ENCODE measurements at places on chromosomes 7 and 10.
A peak's percentile ranks its signal among the peaks of the same experiment; 100 is the strongest.

DNA sequence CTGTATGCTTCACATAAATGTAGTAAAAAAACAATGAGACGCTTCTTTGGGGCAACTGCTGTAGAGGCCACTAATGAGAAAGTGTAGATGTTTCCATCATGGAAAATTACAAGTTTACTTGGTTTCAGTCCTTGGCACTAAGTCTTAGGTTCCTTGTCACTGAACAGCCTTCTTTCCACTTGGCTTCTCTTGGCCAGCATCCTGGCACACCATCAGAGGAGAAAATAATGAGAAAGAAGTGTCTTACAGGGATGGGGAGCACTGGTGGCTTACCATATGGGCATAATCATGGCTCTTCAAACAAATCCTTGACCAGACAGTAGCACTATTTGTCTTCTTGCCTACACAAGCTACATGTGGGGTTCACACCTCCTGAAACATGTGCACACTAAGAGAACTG is 22.5 kb upstream of the SH3PXD2A start:
- DNase-seq, result no peak

DNA sequence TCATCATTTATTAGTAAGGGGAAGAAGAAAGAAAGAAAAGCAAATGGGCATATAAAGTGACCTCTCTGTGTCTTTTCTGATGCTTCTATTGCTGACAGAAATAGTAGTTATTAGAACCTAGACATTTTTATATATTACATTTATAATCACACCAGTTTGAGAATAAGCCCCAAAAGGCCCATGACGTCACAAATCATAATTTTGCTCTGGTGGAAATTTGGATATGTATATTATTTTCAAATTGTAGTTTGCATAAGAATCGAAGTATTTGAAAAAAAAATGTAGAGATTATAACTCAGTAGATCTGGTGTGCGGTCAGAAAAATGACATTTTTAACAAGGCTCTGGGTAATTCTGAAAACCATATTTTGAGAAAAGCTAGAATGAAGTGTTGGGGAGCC is 101.2 kb upstream of the STEAP1 start:
- no peak for DNase-seq

DNA sequence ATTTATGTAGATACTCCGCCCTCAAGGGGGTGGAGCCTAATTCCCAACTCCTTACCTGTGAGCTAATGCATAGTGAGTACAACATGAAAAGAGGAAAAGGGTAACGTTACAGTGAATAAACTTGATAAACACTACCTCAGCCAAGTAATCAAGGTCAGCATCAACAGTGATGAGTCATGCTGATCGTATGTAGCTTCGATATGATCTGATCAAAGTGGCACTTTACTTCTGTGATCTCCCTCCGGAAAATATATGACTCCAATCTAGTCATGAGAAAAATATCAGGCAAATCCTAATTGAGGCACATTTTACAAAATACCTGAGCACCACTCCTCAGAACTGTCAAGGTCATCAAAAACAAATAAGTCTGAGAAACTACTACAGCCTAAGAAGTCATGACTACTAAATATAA is 70.4 kb downstream of the VTI1A start:
- DNase-seq, result no peak

DNA sequence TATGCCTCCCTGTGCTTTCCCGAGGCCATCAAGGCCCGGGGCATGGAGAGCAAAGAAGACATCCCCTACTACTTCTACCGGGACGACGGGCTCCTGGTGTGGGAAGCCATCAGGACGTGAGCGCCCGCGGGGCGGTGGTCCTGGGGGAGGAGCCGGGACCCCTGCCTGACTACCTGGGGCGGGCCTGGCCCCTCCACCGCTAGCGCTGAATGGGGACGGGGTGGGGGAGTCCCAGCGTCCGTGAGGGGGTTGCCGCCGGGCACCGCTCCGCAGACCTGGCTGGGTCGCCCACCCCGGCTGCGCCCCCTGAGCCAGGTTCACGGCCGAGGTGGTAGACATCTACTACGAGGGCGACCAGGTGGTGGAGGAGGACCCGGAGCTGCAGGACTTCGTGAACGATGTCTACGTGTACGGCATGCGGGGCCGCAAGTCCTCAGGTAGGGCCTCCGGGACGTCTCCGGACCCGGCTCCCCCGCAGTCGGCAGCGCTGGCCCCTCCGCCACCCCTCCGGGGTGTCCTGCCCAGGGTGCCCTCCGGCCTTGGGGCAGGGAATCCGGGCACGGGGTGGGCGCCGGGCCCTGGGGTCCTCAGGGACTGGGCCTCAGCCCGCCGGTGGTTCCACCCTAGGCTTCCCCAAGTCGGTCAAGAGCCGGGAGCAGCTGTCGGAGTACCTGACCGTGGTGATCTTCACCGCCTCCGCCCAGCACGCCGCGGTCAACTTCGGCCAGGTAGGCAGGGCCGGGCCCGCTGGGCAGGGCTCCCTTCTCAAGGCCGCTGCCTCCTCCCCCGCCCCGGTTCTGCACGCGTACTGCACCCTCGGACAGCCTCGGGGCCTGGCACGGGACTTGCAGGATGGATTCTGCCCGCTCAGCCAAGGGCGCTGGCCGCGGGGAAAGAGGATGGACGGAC is 69.3 kb downstream of the ALOX5 start:
- no peak for DNase-seq

DNA sequence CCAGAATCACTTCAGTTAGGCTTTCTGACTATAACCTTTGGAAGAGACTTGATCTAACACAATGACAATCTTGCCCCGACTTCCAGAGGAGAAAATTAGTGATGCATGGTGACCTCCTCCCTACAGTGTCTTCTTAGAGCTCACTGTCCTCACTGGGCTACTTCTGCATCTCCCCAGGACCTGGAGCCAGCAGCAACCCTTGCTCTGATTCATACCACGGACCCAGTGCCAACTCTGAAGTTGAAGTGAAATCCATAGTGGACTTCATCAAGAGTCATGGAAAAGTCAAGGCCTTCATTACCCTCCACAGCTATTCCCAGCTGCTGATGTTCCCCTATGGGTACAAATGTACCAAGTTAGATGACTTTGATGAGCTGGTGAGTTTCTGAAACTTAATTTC is 12.6 kb downstream of the CPA2 start:
- DNase-seq, result no peak

- DNase-seq, result no peak
Observed at GRCh38 chr10:99370993-99371392, 41.8 kb downstream of the CNNM1 start.

DNA sequence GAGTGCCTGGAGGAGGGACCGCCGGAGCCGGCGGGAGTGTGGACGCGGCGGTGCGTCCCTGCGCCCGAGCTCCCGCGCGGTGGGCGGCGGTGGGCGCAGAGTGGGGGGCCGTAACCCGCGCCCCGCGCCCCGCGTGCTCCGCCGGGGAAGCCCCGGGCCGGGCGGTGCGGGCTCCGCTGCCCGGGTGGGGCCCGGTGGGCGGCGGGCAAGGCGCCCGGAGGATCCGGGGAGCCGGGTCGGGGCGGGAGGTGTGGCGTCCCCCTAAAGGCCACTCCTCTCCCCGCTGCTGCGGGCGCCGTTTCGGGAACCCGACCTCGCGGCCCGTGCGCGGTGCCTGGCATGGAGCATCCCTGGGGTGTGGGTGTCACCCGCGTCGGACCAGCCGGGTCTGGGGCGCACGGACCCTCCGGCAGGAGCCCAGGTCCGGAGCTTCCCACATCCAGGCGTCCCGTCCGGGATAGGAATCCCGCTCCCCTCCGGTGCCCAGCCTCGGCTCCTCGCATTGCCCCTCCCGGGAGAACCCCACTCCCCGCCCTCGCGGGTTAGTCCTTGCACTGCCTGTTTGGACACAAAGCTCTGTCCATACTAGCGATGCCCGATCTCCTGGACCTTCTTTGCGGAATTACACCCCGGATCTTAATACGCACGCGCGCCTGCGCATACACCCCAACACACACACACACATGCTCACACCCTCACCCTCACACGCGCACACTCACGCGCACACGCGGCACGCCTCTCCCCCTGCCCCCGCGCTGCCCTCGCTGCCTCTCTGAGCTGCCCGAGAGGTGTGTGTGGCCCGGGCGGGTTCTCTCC is 723 bp downstream of the MTURN start:
- no peak for DNase-seq

DNA sequence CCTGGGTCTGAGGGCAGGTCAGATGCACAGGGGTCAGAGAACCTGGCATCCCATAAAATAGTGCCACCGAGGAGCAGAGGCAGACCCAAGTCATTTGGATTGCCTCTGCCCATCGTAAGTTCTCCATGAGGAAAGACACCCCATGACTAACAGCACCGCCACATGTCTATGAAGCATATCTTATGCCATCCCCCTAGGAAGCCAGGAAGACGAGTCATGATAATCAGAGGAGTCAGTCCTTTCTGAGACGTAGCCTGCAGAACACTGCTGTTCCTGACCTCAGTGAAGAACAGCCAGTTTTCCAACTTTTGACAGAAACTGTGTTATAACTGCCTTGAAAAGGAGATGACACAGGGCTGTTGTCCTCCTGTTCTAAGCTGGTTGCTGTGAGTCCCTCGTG is 51.2 kb downstream of the INSYN2A start:
- no peak for DNase-seq

GRCh38 chr7:94394437-94395140 is at the start of gene COL1A2:
Gene COL1A2, plus strand, starts transcription at chr7:94394895. Its CDS starts 137 bp downstream, at chr7:94395032.
- DNase-seq, result peak; percentile 94

- DNase-seq, result no peak
Observed at GRCh38 chr7:135672560-135673359, 10.4 kb downstream of the STMP1 start.

DNA sequence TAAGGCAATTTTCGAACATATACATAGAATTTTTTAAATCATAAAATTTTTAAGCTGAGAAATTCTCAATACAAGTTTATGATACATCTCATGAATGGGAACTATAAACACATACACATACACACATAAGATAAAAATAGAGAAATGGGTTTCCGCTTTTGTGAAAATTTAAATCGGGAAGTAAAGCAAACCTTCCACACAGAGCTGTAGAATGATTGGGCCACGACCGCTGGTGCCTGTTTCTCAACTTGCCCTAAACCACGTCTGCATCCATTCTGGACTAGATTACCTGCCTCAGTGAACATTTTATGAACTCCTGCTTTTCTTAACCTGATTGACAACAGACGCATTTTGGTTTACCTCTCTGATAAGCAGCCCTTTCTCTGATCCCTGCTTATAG is 264.4 kb downstream of the SKAP2 start:
- no peak for DNase-seq

GRCh38 chr7:17415955-17416354 is 117.5 kb downstream of the AHR start:
- no peak for DNase-seq

DNA sequence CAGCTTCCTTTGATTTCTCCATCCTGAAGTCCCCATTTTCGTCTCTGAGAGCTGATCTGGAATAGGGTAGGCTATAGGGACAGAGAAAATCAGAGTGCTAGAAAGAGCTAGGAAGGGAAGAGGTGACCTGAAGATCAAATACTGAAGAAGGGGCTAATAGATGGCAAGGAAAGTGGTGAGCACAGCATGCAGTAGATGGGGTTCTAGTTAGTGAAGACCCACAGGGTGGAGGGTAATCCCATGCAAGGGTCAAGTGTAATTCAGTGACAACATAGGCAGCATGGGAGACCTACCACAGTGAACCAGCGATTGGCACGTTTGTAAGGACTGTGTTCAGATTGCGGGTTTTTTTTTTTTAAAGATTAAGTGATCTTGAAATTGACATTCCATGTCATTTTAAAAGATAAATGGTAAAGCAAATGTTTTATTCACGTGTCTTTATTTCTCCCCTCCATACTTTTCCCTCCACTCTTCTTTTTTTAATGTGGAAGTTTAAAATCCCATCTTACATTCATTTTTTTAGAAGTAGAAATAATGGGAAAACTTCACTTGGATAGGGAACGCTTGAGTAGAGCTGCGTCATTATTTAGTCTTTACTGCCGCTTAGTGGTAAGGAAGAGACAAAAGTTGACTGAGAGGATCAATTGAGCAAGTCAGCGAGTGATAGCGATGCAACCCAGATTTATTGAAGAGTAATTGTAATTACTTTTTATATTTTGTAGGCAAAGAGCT is 21.0 kb upstream of the ABI1 start:
- DNase-seq, result no peak

- no peak for DNase-seq
Observed at GRCh38 chr7:24508316-24508715, 64.9 kb upstream of the PALS2 start.

DNA sequence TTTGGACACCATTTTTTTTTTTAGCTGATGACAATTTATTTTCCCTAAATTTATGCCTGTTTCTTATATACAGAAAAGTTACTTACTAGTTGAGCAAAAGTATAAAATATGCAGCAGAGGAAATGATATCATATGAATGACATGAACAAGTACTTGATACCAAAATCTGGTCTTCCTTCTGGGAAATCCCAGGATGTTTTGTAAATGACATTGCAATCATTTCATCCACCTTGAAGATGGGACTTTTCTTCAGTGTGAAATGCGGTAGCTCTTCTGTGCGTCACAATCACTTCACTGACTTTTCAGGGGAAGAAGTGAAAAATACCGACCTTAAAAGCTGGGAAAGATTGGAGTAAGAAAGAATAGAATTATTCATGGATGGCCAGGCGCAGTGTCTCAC is 23.8 kb downstream of the C1QL3 start:
- no peak for DNase-seq

DNA sequence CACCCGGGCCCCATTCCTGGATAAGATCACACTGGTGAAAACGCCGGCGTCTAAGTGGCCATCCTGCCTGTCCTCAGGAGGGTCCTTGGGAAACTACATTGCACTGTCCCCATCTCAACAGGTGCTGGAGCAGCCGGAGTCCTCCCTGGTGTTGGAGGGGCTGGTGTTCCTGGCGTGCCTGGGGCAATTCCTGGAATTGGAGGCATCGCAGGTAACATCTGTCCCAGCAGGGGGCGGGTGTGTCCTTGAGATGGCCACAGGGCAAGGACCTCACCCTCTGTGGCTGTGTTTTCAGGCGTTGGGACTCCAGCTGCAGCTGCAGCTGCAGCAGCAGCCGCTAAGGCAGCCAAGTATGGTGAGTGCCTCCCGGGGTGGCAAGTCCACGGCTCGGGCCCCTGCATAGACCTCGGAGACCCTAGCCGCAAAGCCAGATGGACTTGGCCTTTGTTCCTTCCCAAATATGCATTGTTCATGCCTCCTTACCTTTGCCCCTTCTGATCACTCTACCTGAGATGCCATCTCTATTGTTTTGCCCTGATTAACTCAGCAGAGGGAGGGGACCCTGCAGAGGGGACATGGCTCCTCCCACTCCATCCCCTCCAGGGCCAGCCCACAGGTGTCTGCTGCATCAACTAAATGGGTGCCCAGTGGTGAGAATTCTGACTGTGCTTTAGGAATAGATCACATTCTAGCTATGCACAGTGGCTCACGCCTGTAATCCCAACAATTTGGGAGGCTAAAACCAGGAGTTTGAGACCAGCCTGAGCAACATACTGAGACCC is 23.8 kb downstream of the ELN start:
- no peak for DNase-seq

GRCh38 chr10:21479570-21480315 is 45.7 kb downstream of the SKIDA1 start:
- DNase-seq, result no peak
